CD4-positive, alpha-beta T cell treated with Interleukin-12 subunit alpha and Interleukin-12 subunit beta, for 1 hour (primary cell): ENCODE measurements at places on chromosomes 2 and 18.

- DNase-seq, result no peak
These were observed 143.2 kb downstream of the KLHL29 start for GRCh38 chr2:23528171-23528570.

- DNase-seq, result peak; percentile 50
These were observed 961 bp downstream of the RBM43 start for GRCh38 chr2:151260573-151261230.

- DNase-seq, result no peak
These were observed 359.1 kb downstream of the ALK start for GRCh38 chr2:29562319-29562718.

DNA sequence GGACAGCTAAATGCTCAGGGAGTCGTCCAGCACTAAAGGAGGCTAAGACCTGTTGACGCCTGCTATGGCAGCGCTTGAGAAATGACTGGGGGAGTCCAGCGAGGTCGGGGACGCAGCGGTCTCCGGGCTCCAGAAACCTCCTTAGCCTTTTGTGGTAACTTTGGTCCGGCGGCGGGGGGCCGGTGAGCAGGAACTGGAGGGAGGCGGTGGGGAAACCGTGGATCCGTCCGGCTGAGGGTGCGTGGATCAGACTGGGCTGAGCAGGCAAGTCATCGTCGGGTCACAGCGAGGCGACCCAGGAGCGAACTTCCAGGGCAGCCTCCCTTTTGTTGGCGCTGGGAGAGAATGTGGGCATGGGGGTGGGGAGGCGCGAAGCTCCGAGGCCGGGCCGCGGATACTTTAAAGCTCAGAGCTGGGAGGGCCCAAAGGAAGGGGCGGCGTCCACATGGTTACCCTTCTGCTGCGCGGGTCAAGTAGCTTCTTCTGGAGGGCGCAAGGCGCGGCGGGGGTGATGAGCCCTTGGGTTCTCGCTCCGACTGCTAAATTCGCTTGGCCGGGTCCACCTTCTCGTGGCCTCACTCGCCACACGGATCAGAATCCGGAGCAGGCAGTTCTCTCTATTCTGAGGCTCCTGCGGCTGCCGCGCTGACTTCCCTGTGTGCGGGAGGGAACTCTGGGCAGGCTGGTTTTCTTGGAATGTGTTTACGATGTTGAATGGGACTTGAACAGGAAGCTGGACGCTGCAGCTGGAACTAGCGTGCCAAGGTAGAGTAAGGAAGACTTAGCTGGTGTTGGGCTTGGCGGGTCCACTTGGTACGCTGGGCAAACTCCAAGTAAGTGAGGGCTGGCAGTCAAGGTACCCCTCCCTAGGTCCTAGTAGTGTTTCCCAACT lies 920 bp downstream of the GULP1 start:
- no peak for DNase-seq

GRCh38 chr18:43485545-43485963 lies 208.3 kb upstream of the SYT4 start:
- DNase-seq, result no peak

DNA sequence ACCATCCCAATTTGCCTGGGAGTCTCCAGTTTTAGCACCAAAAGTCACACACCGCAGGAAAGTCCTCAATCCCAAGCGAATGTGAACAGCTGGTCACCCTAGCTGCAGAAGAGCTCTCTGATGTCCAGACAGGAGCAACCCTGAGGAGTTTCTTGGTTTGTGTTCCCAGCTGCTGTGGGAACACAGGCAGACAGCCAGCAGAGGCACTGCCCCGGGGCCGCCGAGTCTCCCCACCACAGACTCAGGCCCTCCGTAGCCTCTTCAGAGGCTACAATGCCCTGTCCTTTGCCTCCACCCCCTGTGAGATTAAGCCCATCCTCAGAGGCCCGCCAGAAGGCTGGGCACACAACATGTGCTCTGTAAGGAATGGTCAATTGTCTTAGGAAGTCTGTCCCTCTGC lies 111.5 kb downstream of the TTC32 start:
- DNase-seq, result no peak

DNA sequence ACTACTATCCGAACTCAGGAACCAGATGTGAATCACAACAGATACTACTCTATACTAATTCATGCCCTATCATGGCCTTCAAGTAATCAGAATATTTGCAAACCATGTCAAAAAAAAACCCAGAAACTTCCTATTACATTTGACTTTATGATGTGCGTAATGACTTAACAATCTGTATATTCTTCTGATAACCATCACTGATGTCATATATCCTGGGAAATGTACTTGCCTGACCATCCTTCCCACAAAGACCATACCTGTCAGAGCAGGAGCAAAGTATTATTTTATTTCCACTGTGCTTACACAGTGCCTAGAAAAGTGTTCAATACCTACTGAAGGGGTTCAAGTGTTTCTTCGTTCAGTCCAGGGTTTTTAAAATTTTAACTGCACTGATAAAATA lies 27.5 kb downstream of the PPP4R1 start:
- DNase-seq, result no peak

- DNase-seq, result no peak
These were observed 129.7 kb downstream of the BARD1 start for GRCh38 chr2:214679736-214680135.

DNA sequence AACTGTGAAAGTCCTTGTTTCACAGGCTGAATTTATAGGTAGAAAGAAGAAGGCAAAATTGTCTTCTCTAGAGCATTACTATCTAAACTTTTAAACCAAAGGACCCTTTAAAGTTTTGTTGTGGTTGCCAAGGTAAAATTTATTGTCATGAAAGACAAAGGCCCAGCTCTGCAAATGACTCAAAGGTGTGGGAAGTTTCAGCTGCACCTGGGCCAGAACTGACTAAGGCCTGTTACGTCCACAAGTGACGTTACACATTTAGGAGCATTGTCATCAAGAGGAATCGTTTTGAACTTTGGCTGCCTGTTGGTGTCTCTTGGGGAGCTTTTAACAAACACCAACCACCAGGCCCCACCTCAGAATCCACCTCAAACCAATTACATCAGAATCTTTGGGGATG lies 8.1 kb upstream of the DSC3 start:
- no peak for DNase-seq

DNA sequence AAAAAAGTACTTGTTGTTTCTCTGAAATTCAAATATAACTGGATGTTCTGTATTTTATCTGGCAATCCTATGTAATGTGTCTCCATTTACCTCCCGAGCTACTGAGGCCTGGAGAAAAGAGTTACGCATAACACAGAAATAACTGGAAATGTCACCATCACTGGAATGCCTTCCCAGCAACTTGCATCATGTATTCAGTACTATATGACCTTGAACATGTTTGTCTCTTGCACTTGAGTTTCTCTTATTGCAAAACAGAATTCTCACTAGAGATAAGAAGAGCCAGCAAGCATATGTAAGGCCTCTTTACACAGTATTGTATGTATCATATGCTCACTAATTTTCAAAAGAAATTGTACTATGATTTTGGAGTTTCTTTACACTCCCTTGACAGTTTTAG lies 99.6 kb upstream of the CTAGE1 start:
- no peak for DNase-seq

GRCh38 chr2:98935111-98935770 lies 784 bp downstream of the CRACDL start:
- no peak for DNase-seq

DNA sequence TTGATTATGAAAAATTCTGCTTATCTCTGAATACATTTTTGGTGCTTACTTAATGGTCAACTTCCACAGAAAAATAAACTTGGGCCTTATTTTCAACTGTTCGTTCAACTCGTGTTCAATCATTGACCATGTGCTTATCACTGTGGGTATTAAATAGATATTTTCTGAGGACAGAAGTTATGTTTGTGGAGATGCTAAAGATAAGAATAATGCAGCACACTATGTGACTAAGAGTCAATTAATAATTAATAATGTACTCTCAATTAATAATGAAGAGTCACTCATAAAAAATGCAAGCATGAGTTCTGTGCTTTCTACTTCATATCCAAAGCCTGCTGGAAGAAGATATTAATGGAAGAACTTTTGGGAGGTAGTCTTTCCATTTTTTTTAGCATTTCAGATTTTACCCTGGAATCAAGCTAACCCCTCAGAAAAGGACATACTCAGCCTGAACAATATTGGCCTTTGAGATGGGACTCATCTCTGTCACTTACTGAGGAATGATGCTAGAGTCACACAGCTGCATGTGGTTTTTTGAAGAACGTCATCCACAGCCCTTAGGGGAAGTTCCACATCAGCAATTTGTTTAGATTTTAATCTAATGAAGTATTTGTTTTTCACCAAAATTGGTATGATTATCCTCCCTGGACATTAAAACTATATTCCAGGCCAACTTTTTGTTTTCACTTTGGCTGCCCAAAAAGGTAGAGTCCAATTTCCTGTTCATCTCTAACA lies 191.9 kb upstream of the CRIM1 start:
- no peak for DNase-seq

DNA sequence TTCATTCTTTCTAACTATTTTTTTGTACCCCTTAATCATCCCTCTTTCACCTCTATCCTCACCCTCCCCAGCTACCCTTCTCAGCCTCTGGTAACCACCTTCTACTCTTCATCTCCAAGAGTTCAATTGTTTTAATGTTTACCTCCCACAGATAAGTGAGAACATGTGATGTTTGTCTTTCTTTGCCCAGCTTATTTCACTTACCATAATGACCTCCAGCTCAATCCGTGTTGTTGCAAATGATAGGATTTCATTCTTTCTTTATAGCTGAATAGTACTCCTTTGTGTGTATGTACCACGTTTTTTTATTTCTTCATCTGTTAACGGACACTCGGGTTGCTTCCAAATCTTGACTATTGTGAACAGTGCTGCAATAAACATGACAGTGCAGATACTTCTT lies 22.1 kb upstream of the TMEM37 start:
- DNase-seq, result no peak

DNA sequence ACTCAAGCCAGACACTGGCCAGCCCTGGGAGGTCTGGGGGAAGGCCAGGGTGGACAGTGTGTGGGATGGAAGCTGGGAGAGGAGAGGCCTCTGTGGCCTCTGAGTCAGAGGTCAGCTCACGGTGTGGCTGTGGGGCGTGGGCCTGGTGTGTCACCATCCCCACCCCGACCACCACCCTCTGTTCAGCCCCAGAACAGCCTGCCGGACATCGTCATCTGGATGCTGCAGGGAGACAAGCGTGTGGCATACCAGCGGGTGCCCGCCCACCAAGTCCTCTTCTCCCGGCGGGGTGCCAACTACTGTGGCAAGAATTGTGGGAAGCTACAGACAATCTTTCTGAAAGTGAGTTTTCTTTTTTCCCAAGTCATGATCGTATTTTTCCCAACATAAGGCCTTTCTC lies 110.5 kb downstream of the DYSF start:
- DNase-seq, result no peak

- peak; percentile 0 for DNase-seq
These were observed 64.9 kb upstream of the ZSWIM2 start for GRCh38 chr2:186913870-186914269.
